ENCODE measurements at places on chromosomes 1 and 21.

GRCh38 chr1:38608202-38608864, 251.2 kb downstream of the RRAGC start:
- peak; percentile 19 for DNase-seq

- DNase-seq, result no peak
Observed at GRCh38 chr1:8343464-8344001, 25.6 kb downstream of the SLC45A1 start.

DNA sequence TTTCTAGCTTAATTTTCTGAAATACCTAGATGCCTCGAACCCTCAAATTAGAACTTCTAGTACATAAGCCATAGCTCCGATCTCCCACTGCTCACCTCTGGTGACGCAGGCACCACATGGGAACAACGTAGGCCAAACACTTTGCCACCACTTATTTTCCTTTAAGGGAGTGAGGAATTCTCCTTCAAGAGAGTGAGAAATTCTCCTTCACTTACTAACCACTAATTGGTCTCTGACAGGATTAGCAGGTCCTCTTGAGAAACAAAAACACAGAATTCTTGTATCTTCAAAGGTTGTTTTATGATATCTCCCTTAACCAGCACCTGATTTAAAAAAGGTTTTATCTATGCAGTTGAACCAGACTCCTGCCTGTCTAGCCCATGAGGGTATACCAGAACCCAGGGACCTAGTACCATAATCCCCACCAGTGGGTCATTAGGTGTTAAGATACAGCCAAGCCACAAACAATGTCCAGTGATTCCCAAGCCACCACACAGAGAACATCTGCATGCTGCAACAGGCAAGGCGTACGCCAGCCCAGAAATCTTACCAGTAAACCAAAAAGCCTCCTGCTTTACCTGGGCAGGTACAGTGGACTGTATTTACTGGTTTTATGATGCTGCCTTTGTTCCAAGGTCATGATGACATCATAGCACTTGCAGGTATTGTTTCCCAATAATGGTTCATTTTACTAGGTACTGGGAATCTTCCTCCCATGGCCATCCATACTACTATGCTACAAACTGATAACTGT, 20.3 kb upstream of the CXADR start:
- no peak for DNase-seq

- no peak for DNase-seq
Observed at GRCh38 chr1:204483791-204484190, 10.8 kb downstream of the PIK3C2B start.

DNA sequence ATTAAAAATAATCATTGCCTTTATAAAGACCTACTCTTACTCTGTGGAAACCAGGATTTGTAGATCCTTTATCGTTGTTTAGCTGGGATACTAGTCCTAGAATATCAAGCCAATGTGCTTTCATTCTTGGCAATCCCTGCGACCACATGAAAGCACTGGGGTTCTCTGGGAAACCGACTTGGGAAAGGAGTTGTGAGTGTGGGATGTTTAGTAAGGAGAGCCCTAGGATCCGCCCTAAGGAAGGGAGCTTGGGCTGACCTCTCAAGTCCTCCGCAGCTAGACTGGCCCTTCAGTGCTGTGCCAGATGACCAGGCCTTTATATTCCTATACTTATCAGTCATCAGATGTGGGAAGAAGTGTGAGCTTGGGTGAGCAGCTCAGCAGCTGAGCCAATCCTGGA, 5.2 kb upstream of the KRTAP19-8 start:
- DNase-seq, result no peak

DNA sequence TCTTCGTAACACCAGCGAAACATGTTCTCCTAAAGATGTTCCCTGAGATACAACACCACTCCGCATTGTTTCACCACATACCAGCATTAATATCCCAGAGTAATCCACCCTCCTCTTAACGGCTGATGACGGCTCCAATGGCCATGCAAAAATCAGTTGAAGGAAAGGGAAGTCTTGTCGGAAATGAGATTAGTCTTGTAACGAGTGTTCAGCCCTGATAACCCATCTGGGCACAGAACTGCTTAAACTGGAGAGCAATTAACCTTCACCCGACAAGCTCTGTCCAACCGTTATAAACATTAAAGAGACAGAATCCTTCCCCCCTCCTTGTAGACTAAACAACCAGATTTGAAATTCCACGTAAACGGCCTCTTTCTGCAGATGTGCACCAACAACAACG, 21.9 kb downstream of the ERG start:
- no peak for DNase-seq

DNA sequence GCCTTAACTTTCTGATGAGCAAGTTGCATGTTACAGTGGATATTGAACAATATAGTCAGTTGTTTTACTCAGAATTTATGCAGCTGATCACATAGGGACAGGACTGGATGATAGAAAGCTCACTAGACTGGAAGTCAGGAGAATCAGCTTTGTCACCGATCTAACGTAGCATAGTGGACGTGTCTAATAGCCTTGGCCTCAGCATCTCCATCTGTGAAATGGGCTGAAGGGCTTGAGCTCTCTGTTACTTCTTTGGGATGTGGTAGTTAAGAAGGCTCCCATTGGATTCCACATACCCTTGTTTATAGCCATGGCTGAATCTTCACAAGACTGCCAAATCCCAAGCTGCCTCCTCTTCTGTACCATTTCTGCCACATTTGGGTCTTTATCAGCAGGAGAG, 190.6 kb downstream of the GRIK1 start:
- no peak for DNase-seq

GRCh38 chr21:31443736-31444521, 99.9 kb upstream of the TIAM1 start:
- no peak for DNase-seq

DNA sequence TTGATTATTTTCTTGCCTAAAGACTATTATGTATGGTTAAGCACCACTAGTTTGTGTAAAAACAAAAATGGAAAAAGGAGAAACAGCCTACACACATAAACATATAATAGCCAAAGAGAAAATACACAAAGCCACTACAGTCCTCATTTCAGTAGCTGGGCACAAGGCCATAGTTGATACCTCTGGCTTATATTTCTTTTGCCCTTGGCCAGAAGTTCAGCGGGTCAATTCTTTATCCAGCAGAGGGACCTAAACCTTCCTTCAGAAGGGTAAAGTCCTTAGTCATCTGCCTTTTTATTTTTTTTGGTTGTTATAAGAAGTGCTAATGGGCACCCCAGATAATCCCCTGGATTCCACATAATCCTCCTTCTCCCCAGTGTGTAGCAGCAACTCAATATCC, 134.1 kb downstream of the PIGK start:
- no peak for DNase-seq

DNA sequence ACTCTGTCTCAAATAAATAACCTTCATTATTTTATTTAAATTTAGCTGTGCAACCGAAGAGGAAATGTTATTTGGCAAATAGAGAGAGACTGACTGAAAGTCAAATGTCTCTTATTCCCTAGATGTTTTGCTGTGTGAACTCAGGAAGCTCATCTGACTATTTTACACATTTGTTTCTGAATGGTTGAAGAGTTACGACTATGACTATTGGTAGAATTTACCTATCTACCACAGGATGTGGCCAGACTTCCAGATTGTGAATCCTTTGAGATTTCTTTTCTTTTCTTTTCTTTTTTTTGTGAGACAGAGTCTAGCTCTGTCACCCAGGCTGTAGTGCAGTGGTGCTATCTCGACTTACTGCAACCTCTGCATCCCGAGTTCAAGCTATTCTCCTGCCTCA, 5.3 kb upstream of the SDE2 start:
- DNase-seq, result no peak

DNA sequence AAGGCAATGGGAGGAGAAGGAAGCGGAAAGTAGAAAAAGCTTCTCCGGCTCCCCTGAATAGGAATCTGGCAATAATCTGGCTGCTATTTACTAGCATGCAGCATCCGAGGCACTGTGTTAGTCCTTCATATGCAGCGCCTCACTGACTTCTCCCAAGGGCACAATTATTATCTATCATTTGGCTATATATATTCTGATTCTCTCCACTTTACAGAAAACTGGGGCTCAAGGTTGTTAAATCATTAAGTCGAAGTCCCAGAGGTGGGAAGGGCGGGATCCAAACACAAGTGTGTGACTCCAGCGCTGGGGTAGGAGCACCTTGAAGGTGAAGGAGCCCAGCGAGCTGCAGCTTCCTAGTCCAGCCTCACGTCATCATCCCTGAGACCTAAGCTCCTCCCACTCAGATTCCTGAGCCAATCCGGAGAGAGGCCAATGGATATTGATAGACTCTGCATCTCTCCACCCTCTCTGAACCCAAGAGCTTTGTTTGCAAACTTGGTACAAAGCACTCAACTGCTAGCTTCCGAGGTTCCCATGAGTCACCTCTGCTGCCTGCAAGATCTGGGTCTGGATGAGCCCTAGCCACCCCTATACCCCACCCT, 16.6 kb upstream of the EYA3 start:
- no peak for DNase-seq

- DNase-seq, result no peak
Observed at GRCh38 chr1:244576259-244576892, 76.5 kb upstream of the DESI2 start.

GRCh38 chr1:223221686-223222085, 78.6 kb upstream of the TLR5 start:
- DNase-seq, result no peak

DNA sequence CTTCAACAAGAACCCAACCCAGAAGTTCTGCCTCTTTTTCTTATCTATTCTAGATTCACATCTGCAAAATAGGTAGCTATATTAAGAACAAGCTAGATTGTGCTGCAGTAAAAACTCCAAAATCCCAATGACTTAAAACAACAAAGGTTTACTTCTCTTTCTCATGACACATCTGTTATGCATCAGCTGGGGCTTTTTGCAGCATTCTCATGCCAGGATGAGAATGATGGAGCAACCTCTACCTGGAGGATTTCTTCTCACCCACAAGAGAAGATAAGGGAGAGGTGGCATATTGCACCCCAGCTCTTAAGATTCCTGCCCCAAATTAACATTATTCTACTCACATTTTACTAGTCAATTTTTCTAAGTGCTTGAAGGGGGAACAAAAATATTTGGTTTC, 152.3 kb upstream of the SPAG17 start:
- no peak for DNase-seq

DNA sequence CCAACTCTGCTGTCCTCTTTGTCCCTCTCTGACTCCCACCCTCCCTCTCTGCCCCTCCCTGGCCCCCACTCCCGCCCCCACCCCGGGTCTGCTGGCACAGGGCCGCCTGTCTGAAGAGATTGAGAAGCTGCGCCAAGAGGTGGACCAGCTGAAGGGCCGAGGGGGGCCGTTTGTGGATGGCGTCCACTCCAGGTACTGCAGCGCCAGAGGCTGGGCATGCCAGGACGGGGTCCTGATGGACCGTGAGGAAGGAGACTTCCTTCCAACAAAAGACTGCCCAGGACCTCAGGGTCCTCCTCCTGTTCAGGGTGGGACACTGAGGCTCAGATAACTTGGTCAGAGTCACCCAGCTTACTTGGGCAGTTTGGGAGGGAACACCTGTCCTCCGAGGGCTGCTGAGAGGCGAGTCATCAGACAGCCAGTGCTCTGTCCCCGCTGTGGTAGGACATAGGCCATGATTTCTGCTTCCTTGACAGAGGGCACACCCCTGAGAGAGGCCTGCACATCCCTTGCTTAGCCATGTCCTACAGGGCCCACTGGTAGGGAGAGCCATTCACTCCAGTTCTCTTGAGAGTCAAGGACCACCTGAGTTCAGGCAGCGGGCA, 23.4 kb downstream of the PPFIA4 start:
- DNase-seq, result no peak

GRCh38 chr1:9842073-9842711, 18.4 kb upstream of the CLSTN1 start:
- no peak for DNase-seq

DNA sequence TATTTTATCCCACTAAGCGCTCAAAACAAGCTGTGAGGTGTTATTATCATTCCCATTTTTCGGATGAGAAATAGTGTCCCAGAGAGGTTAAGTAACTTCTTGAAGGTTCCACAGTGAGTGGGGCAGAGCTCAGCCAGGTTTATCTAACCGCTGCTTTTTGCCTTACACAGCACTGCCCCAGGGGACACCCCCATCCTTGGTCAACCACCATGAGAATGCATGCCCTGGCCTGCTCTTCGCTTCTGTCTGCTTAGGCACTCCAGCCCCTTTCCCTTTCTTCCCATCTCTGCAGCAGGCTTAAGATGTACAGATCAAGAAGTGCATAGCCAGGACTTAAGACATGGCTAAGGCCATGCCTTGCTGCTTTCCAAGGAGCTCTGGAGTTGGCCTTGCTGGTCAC, 159.0 kb upstream of the CD34 start:
- no peak for DNase-seq

- DNase-seq, result no peak
Observed at GRCh38 chr1:110639724-110640386, 33.7 kb upstream of the KCNA2 start.

DNA sequence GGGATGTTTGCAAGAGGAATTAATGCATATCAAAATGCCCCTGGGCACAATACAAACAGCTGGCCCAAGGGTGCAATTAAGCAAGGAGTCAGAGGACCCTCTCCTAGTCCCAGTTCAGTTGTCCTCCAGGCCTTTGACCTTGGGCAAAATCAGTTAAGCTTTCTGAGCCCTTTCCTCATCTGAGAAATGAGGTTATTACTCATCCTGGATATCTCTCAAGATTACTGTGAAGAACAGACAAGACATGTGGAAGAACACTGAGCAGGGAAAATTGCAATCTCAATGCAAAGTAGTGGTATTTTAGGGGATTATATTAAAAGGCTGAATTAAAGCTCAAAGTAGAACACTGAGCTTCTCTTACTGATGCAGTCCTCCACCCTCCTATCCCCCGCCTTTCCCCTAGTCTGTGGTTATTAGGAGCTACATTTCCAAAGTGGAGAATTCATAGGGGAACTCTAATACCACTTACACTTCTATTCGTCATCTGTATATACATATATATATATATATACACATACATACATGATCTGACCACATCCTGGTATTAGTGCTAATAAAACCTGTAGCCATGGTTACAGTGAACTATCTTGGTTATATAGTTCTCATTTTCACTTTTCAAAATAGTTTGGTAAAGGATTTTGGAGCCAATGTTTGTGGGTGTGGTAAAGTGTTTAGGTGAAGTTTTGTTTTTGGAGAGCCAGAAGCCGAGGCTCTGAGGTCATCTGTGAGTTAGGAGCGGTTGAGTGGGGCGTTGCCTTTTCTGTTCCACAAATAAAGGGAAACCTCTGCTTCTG, 18.1 kb downstream of the KIAA0040 start:
- DNase-seq, result no peak

- no peak for DNase-seq
Observed at GRCh38 chr1:247431643-247432042, 15.7 kb downstream of the NLRP3 start.

DNA sequence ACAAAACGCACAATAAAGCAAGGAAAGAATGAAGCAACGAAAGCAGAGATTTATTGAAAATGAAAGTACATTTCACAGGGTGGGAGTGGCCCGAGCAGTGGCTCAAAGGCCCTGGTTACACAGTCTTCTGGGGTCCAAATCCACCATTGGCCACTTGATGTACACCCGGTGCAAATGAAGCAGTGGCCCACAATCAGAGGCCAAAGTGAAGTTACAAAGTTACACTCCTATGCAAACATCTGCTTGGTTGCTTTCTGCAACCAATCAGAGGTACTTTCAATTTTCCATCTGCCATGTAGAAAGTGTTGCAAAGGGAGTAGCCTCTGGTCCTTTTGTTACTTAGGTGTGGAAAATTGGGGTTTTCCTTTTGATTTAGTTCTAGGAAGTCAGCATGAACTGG, 10.0 kb upstream of the DNAH14 start:
- DNase-seq, result no peak

Measured in activated CD4-positive, alpha-beta T cell treated with anti-CD3 and anti-CD28 coated beads, Interleukin-2, amount 10 ng/mL, durations not matched to agents 7 days and 5 days (primary cell).